ENCODE measurements at places on chromosomes 3 and 15.
A peak's percentile ranks its signal among the peaks of the same experiment; 100 is the strongest.

DNA sequence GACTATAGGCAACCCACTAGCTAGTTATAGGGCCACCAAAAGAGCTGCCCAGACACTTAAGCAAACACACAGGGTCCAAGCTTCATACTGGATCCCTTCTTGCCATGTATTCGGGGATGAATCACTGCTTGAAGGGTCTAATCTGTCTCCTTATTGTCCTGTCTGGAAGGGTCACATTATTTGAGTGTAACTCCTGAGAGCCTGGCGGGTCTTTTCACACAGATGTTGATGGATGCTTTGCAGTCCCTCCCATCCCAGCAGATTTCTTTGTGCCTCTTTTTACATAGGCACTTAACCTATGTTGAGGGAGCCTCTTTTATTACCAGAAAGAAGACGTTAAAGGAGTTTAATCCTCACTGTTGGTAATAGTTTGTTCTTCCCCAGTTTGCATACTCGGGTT lies 56.6 kb downstream of the BBX start:
- no peak for DNase-seq

DNA sequence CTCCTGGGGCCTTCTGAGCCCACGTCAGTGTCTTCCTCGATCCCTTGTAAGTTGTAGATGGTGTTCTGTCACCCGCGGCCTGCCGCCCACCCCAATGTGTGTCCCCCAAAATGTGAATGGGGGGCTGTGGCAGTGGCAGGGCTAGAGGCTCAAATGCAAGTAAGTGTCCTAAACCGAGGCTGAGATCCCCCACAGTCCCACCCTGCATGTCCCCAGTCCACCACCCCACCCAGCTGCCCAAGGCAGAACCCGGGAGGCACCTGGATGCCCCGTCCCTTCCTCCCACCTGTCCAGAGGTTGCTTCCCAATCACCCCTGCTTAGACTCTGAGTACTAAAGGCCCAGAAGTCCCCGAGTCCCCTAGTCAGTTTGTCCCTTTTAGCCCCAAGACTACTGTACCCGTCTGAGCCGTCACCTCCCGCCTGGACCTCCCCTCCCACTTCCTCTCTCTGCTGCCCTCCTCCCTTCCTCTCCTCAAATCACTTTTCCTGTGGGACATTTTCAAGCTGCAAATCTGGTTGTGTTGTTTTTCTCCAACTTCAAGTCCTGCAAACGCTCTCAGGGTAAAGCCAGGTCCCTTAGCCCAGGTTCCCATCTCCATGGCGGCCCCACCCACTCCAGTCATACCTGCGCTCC lies 11.8 kb upstream of the PLXND1 start:
- peak; percentile 63 for DNase-seq

- no peak for DNase-seq
Measured at GRCh38 chr3:124363476-124363875, 366.8 kb upstream of the UMPS start.

- DNase-seq, result no peak
Measured at GRCh38 chr15:69934607-69935006, 163.1 kb downstream of the TLE3 start.

- peak; percentile 61 for DNase-seq
Measured at GRCh38 chr15:40054855-40055575, 16.0 kb upstream of the SRP14 start.

DNA sequence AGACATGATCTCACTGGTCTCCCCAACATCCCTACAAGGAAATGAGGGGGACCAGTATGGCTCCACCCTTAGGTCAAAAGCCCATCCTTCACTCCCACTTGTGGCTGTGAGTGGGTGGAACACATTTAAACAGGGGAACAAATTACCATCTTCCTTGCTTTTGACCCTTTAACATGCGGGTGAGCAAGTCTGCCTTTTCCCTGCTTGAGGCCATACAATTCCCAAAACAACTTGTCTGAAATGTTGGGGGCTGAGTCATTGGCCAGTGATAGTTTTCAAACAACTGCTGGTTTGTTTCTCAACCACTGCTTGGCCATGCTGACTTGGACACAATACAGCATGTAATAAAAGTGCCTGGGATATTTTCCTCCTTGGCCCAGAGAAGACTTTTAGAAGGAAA lies 39.6 kb downstream of the COL8A1 start:
- peak; percentile 81 for DNase-seq

DNA sequence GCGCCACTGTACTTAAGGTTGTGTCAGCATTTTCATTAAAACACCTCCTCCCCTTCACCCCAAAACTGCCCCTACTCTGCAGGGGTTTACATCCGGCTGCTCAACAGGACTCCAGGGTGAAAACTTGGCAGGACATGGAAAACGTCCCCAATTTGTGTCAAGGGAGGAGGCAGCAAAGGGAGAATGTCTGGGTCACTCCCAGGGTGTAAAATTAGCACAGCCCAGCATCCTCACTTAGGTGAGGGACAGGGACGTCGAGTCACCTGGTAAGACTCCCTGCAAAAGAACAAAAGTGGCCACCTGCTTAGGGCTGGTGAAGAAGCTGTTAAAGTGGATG lies 532.3 kb downstream of the FOXP1 start:
- no peak for DNase-seq

GRCh38 chr3:43477600-43477999 lies 144.2 kb downstream of the ANO10 start:
- no peak for DNase-seq

DNA sequence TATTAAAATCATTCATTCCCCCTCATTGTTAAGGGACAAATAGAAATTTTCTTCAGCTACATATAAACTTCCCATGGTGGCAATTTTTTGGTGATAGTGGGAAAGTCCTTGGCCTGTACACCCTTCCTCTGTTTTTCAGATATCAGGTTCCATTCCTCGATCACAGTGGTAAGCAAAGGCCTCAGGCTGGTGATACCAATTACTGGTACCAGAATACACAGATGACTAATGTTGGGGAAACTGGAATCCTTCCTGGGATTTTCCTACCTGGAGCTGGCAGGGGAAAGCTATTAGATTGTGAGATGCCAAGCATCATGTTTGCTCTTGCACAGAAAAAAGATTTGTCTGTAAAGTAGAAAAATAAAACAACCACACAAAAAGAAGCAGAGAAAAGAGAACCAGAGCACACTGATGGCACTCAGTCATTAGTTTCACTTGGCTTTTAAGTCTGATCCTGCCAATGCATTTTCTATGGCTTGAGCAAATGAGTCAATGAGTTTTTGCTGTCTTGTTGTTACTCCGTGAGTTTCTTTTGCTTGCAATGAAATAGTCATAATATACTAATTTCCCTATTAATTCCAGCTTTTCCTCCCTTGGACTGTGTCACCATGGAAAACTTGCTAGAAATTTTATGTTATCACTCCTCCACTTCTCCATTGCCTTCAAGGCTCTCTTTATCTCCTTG lies 795.0 kb downstream of the ROBO1 start:
- DNase-seq, result no peak

DNA sequence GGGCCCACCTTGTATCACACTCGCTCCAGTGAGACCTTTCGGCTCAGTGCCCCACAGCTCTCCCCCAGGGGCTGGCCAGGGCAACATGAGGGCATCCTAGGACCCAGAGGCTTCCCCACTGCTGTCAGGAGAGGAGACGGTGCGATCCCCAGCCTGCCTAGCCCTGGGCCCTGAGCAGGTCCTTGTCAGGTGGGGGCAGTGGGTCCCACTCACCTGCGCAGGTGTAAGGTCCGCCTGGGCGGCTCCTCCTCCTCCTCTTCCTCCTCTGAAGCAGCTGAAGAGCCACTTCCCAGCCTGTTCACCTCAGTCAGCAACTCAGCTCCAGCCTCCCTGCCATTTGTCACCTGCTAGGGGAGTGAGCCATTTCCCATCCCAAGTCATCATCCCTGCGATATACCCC lies 9.6 kb downstream of the KIF7 start:
- peak; percentile 59 for DNase-seq

GRCh38 chr3:58266577-58266976 lies 29.0 kb downstream of the ABHD6 start:
- DNase-seq, result no peak

GRCh38 chr15:55721554-55722185 lies 21.3 kb downstream of the PRTG start:
- no peak for DNase-seq

DNA sequence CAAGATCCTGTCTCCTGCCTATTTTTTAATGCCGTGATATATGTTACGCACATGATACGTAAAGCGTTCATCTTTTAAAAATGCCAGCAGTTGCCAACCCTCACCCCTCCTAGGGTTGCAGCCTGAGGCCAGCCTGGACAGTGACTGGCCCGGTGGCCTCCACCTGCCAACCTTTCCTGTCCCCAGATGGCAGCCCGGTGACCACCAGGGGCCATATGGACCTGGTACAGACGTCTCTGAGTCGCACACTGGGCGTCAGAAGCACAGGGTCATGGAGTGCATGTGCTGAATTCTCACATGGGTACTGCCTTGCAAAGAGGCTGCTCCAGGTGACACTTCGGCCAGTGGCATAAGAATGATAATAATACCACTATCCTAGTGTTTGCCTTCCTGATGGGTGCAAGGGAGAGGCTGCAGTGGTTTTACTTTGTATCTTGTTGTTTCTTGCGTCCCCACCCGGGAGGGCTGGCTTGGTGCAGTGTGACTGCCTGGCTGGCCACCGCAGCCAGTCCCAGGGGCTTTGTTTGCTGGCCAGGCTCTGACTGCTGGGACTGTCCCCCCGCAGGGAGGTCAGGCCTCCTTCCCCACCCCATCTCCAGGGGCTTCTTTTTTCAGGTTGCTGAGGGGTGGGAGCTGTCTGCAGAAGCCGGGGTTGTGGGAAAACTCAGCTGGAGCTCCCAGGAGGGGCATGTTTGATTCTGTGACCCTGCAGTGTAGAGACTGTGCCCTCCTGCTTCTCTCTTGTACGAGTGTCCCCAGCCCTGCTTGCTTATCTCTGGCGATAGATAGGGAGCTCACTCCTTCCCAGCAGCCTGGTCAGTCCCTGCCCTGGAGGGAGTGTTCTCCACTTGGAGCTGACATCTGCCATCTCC lies 16.9 kb downstream of the FBLN2 start:
- no peak for DNase-seq

GRCh38 chr3:73868688-73869315 lies 244.1 kb upstream of the PDZRN3 start:
- DNase-seq, result no peak

- DNase-seq, result peak; percentile 88
Measured at GRCh38 chr3:44477312-44478030, at the start of gene ZNF445. TSS of gene ZNF445 (minus strand) at chr3:44477670. CDS start at chr3:44455549, 22,121 bp downstream.

- no peak for DNase-seq
Measured at GRCh38 chr3:114285648-114286230, 8.1 kb upstream of the TIGIT start.

DNA sequence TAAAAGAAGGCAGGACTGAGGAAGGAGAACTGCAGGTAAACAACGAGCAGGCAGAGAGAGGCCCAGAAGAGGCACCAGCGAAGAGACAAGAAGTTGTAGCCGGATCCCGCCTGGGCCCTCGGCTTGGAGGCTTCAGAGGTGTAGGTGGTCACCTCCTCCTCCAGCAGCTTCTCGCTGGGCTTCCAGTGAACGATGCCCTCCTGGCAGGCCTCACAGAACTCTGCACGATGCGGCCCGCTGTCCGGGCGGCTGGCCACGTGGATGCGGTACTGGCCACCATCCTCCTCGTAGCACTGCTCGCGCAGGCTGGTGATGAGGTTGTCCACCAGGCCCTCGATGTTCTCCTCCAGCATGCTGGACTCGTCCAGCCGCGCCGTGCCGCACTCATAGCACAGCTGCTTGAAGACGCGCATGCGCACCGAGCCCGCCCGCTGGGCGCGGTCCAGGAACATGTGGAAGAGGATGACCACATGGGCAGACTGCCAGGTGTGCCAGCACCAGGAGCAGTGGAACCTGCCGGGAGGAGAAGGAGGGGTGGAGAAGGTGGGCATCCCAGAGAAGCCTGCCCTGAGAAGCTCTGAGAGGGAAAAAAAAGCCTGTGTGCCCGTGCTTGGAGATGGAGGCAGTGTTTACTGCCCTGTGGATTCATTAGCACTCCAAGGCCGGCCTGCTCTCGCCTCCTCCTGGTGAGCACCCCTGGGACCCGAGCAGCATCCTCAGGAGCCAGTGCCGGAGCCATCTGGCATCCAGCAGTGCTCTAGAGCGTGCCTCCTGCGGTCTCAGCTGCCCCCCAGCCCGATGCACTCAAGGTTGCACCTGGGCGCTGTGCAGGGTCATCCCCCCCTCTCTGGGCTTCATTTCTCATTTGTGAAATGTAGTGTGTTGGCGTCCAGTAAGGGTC lies 3.6 kb downstream of the RTP2 start:
- no peak for DNase-seq

DNA sequence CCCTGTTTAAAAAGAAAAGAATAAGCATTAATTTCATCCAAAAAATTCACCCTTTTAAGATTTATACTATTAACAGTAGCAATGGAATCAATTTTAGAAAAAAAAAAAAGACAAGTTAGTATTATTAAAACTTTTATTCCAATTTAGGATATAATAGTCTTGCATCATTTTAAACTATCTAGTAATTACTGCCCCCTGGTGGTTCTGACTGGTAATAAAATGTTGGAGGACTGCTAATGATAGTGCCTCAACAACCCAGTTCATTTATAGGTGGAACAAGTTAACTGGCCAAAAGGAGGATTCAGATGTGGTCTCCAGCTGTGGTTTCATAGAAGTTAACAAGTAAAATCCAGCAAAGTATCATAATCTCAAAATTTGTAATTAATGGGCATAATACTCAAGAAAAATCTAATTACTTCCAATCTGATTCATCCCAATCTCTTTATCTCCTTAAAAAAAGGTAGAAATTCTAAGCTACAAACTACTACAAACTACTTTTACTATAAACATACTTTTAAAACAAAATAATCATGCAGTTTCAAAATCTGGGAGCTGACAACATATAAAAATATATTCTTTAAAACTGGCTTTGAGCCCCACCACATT lies 30.7 kb upstream of the WDR49 start:
- no peak for DNase-seq

DNA sequence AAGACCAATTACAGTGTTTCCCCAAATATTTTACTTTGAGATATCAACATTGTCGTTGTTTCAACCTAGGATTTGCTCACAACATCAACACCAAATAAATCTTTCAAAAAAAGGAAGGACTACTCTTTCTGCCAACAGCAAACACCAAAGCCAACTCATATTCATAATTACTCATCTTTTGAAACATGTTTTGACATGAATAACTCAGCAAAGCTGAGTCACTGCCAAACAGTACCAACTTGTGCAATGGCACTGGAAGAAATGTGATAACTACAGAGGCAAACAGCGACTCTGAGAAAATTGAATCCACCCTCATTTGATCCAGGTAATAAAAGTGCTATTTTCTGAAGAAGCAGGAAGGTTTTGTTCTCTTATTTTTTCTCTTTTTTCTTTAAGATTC lies 67.2 kb downstream of the PEX5L start:
- DNase-seq, result no peak

GRCh38 chr3:73546961-73547360 lies 77.8 kb downstream of the PDZRN3 start:
- no peak for DNase-seq

- no peak for DNase-seq
Measured at GRCh38 chr3:159840703-159841299, 147.8 kb upstream of the IL12A start.

DNA sequence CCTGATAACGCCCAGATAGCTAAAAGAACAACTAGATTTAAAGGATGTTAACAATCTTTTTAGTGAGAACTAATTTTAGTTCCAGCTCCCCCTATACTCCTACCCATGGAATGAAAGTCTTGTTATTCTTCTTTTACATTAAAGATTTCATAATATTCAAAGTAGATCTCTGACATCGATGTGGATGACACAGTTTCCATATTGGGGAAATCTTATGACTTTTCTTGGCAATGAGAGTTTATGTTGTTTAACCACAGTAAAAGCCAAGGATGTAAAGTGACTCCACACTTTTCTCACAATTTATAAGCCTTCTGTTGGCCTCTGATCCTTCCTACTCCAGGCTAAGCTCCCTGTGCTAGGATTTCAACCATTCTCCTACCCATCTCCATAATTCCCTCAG lies 332.6 kb upstream of the KCNMB2 start:
- DNase-seq, result no peak
